ENCODE measurements at places on chromosomes 4 and X. TPM values are rescaled to one million over a fixed set of nuclear protein-coding genes. Genes with fewer than 3 reads are reported as not detected.

GRCh38 chr4:79862821-79863220 is 210.2 kb downstream of the ANTXR2 start:
- H3K27me3 ChIP-seq = peaks cover 8% of the 10 kb centered on the region
- no peaks in the 10 kb centered on the region for H3K4me1 ChIP-seq
- no peak overlapping the region for H3K4me3 ChIP-seq

DNA sequence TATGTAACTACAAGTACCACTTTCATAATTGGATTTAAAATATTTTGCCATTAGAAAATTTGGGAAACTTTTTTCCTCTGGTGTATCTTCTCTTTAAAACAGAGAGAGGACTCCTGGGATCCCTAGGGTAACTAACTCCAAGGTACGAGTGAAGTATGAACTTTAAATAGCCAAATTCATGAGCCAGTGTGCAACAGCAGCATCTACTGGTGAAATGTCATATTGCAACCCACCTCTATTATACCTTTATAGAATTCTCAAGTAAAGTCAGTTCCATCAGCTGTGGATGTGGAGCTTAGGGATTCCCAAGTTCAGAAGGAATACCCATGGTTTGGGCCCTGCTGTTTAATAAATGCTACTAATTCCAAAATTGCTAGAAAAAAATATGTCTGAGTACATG is 282.7 kb upstream of the TAPT1 start:
- no peak overlapping the region for H3K4me3 ChIP-seq
- no peak for DNase-seq
- H3K4me1 ChIP-seq = no peaks in the 10 kb centered on the region
- H3K36me3 ChIP-seq = peaks cover 15% of the 10 kb centered on the region
- no peak overlapping the region for H3K27ac ChIP-seq
- H3K27me3 ChIP-seq = no peaks in the 10 kb centered on the region

DNA sequence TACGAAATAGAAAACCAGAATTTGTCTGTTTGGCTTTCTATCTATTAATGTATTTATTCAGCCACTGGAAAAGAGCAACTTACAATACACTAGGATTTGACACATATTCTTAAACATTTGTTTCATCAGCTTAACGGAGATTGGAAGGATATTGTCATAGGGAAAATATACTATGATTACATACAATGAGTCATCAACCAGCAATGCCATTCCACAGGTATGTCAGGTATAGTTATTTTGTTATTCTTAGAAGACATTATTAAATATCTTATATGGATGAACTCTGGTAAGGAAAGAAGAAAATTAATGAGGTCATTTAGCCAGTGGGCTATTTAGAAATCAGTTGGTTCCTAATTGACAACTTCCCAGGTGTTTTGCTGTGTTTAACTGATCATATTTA is 926.6 kb downstream of the STIM2 start:
- no peak overlapping the region for H3K4me3 ChIP-seq
- H3K36me3 ChIP-seq = no peaks in the 10 kb centered on the region
- no peaks in the 10 kb centered on the region for H3K4me1 ChIP-seq
- no peak overlapping the region for H3K27ac ChIP-seq
- no peak for DNase-seq

GRCh38 chr4:26181616-26182015 is 139.2 kb upstream of the RBPJ start:
- peak overlapping the region; percentile 65 for H3K27ac ChIP-seq
- H3K4me3 ChIP-seq = no peak overlapping the region
- no peaks in the 10 kb centered on the region for H3K36me3 ChIP-seq
- no peaks in the 10 kb centered on the region for H3K27me3 ChIP-seq

GRCh38 chr4:3470244-3471097 is 7.4 kb downstream of the DOK7 start:
- H3K4me3 ChIP-seq = no peak overlapping the region
- H3K27me3 ChIP-seq = peaks cover 6% of the 10 kb centered on the region

DNA sequence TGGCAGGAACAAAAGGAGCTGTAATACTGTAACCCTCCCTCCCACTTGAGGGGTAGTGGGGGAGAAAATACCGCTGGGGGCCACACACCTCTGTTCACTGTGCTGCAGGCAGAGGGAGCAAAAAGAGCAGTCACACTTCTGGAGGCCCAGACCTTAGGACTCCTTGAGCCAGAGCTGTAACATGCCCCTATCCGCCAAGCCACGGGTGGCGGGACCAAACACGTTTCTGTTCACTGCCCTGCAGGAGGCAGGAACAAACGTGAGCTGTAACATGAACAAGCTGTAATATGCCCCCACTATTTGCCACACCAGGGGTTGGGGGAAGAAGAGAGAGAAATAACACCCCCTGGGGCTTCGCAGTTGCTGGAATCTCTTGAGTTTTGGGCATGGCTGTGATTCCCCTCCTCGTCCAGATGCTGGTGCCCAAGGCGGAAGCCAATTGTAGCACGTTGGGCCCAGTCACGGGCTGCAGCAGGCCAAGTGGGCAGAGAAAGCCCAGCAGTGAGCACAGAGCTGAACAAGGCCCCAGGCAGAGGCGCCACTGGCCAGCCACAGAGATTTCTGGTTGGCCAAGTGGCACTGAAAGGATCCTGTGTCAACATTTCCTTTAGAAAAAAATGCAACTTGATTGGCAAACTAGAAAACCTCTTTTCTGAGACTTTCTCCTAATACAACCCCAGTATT is 509.7 kb downstream of the INPP4B start:
- H3K4me1 ChIP-seq = peaks cover 6% of the 10 kb centered on the region
- H3K4me3 ChIP-seq = no peak overlapping the region
- H3K36me3 ChIP-seq = no peaks in the 10 kb centered on the region
- H3K27ac ChIP-seq = no peak overlapping the region

DNA sequence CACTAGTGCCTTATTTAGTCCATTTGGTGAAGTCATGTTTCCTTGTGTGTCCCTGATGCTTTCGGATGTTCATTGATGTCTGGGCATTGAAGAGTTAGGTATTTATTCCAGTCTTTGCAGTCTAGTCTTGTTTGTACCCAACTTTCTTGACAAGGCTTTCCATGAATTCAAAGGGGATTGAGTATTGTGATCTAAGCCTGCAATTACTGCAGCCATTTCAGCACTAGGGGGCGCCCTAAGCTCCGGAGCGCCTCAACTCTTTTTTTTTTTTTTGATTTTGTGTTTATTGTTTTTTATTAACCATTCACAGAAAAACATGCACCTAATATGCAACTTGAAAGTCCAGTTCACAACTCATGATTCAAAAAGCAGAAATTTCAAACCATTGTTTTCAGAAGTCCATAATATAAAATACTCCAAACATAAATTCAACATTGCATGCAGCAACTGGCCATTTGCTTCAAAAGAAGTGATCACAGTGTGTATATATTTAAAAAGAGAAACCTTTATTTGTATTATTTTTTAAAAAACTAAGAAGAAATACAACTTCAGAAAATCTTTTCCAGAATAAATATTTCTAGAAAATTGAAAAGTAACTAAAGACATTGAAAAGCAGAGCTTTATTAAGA is 59.2 kb downstream of the PTPN13 start:
- H3K27ac ChIP-seq = no peak overlapping the region
- no peaks in the 10 kb centered on the region for H3K27me3 ChIP-seq
- peaks cover 2% of the 10 kb centered on the region for H3K36me3 ChIP-seq
- DNase-seq = no peak

DNA sequence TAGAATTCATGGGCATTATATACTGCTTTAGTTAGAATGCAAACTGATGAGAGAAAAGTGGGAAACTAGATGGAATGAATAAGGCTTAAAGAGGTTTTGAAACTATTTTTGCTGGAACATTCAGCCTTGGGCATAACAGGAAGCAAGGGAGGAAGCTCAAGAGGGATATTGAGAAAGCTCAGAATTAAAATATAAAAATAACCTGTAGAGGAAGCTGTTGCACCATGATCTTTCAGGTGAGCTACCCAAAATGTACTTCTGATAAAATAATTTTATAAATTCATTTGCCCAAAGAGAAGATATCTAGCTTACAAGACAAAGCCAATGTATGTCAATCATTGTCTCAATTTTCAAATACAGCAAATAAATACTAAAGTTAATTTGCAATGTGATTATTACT is 11.3 kb downstream of the GC start:
- no peaks in the 10 kb centered on the region for H3K4me1 ChIP-seq
- no peak for DNase-seq
- H3K27ac ChIP-seq = no peak overlapping the region

DNA sequence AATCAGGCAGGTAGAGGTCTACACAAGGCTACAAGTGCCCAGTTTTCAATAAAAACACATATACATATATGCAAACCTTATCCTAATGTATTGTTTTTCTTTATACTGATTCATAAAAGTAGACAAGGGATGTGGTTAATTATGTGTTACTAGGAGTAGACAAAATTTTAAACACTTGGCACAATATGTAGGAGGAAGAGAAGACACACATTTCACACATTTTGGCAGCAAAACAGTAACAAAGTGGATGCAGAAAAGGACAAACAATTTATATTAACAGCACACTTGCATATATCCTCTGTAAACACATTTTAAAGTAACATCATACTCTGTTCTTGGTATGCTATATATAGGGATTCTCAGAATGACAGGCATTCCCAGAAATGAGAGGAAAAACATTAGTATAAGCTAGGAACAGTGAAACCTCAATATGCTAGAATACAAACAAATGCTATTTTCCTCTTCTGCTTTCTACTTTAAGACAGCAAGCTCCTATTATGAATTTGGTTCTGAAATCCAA is 63.8 kb downstream of the GPRIN3 start:
- no peaks in the 10 kb centered on the region for H3K36me3 ChIP-seq
- no peak for DNase-seq
- no peak overlapping the region for H3K27ac ChIP-seq

GRCh38 chr4:107006218-107006617 is 29.9 kb downstream of the DKK2 start:
- H3K36me3 ChIP-seq = no peaks in the 10 kb centered on the region
- no peaks in the 10 kb centered on the region for H3K27me3 ChIP-seq
- no peak overlapping the region for H3K27ac ChIP-seq
- no peak overlapping the region for H3K4me3 ChIP-seq
- DNase-seq = no peak

GRCh38 chr4:162497564-162498167 is 333.9 kb upstream of the FSTL5 start:
- H3K4me3 ChIP-seq = no peak overlapping the region
- H3K27ac ChIP-seq = no peak overlapping the region
- DNase-seq = no peak
- no peaks in the 10 kb centered on the region for H3K4me1 ChIP-seq

DNA sequence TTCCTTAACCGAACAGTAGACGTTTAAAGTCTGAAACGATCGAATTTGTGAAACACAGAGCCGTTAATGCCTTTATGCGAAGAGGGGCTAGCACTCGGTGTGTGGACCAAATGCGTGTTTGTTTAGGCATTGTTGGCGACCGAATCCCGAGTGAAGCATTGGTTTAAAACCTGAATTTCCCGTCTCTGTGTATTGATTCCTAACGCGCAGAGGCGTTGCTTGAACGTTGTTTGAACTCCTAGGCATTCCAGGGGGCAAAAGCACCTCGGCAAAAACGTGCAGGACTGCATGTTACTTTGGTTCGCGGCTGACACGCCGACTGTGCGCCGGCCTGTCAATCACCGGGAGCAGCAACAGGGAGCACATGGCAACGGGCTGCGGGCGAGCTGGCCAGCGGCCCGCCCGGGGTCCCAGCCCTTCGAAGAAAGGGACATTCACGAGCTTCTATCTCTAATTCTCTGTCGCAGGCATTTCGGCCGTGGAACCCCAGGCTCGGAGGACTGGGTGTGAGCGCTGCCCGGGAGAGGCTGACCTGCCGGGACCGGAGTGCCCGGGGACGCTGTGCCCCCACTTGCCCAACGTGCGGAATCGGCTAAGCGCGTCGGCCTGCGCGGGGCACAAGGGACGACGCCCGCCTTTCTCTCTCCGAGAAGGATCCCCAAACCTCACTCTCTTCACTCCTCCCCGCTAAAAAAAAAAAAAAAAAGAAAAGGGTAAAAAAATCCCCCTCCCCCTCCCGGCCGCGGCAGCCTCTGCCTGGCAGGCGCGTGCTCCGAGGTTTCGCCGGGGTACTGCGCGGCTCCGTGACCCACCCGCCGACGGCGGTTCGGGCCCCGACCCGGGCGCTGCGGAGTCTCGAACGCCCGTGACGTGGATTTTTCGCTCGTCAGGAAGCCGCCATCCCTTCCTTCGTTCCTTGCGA is 810 bp downstream of the SPRY1 start:
- DNase-seq = peak; percentile 84
- peaks cover 16% of the 10 kb centered on the region for H3K4me1 ChIP-seq
- H3K27me3 ChIP-seq = peaks cover 10% of the 10 kb centered on the region
- no peaks in the 10 kb centered on the region for H3K36me3 ChIP-seq
- peak overlapping the region; percentile 76 for H3K4me3 ChIP-seq

DNA sequence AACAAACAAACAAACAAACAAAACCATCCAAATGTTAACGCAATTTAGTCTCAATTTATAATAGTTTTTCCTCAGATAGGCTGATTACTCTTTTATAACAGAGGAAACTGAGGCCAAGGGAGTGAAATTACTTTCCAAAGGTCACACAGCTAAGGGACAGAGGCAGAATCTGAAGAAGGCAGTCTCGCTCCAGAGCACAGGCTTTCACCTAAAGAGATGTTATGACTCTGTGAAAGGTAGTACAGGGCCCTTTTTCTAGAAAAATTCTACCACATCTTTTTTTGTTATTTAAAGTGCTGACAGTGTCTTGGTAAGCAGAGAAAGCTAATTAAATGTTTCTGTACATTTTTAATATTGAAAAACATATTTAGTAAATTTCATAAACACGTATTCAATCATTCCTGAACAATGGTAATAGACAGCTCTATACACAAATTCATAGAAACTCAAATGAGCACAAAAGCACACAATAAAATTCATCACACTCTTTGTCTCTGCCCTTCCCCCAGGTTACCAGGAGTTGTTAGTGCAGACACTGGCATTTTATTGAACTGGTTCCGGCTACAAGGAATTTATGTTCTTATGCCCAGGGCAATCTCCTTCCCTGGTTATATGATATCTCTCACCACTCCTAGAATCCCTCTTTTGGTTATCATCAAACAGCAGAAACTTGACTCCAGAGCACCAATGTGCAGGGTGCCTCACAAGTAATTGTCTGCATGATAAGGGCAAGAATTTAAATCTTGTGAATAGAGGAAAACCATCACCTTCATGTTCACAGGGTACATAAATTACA is 7.7 kb upstream of the APBB2 start:
- DNase-seq = no peak
- no peak overlapping the region for H3K27ac ChIP-seq
- no peak overlapping the region for H3K4me3 ChIP-seq
- H3K36me3 ChIP-seq = no peaks in the 10 kb centered on the region

- no peak overlapping the region for H3K27ac ChIP-seq
- peaks cover 32% of the 10 kb centered on the region for H3K36me3 ChIP-seq
- H3K4me1 ChIP-seq = no peaks in the 10 kb centered on the region
- no peak for DNase-seq
- no peaks in the 10 kb centered on the region for H3K27me3 ChIP-seq
Observed at GRCh38 chr4:186658657-186659056, 65.0 kb downstream of the FAT1 start.

MGAT4D gene
- total RNA-seq = not detected

NXF2B gene
- total RNA-seq = not detected

ZNF711 gene
- 1.5 TPM for total RNA-seq

STPG2 gene
- 0.29 TPM for total RNA-seq

FHIP1A gene
- total RNA-seq = 4.4 TPM

PRRG1 gene
- 16.3 TPM for total RNA-seq

HGFAC gene
- total RNA-seq = not detected

CLCN3 gene
- total RNA-seq = 32.2 TPM
